Pulmonary artery endothelial cell (primary cell): ENCODE measurements at places on chromosomes 3 and 15. TPM values are rescaled to one million over a fixed set of nuclear protein-coding genes. Genes with fewer than 3 reads are reported as not detected.

DNA sequence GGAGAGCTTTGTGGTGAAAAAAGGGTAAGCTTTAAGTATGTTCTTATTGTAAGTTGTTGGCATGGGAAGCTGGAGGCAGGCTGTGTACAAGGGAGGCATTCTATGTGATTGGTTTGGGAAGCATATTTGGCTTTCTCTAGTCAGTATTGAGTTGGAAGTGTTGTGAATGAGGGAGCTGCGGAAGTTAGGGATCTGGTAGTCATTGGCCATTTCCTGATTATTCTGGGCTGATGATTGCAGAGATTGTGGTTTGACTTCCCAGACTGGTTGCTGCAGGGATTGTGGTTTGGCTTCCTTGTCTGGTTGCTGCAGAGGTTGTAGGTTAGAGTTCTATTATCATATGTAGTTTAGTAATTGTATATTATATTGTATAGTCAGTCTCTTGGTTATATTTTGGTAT lies 21.0 kb downstream of the STXBP5L start:
- no peak for DNase-seq

Gene MAGI1
- 24.5 and 28.1 TPM in 2 replicates for total RNA-seq

GRCh38 chr15:63371297-63371918 lies 10.2 kb downstream of the CA12 start:
- DNase-seq = no peak

DNA sequence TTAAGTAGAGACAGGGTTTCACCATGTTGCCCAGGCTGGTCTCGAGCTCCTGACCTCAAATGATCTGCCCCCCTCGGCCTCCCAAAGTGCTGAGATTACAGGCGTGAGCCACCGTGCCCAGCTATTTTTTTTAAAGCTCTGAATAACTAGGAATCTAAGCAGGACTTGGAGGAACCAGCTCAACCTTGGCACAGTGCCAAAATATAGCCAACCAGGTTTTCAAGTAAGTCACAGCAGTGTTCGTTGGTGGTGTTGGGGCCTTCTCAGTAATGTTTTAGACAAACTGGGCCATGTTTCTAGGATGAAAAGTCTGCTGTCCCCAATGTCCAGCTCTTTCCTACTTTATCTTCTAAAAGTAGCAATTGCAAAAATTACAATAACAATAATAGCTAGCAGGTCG lies 6.4 kb upstream of the ADAM10 start:
- no peak for DNase-seq

DNA sequence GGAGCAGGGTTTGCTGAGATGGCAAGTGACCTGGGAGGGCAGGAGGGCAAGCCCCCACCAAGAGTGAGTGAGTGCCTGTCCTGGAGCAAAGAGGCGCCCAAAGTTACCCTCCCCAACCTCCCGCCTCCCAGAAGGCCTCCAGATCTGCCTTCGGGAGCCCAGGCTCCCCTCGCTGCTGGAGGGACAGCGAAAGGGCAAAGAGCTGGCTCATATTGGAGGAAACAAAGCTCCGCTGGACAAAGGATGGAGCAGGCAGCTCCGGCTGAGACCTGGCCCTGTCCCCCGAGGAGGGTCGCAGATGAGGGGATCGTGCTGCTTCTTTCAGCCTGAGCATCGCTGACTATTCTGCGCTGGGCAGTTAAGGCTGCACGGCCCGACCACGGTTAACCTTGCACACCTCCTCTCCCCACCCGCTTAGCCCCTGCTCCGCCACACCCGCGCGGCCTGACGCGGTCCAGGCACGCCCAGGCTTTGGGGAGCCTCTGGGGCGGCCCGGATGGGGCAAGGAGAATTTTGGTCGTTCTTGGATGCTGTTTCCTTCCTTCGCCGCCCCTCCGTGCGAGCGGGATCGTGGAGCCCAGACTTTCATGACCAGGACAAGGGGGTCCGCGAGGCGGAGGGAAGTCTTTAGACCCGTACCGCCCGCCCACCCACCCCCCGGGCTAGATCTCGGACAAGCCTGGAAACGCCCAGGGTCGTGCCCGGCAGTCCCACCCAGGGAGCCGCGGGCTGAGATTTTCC lies 651 bp downstream of the PLCD1 start:
- no peak for DNase-seq

DNA sequence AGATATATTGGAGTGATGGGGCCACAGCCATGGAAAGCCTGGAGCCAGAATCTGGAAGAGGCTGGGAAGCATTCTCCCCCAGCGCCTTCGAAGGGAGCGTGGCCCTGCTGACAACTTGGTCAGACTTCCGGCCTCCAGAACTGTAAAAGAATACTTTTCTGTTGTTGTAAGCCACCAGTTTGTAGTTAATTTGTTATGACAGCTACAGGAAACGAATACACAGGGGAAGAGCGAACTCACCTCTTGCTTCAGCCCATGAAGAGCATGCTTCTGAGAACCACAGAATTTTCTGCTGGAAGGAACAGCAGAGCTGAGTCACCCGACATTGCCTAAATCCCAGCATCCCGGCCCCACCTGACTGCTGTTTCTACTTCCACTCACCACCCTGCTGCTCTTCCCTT lies 501.7 kb downstream of the SHQ1 start:
- DNase-seq = peak; percentile 13

GRCh38 chr3:30112902-30113484 lies 493.4 kb upstream of the TGFBR2 start:
- DNase-seq = peak; percentile 11

Gene TF
- total RNA-seq = 0.07 and 0.18 TPM in 2 replicates

- DNase-seq = no peak
Observed at GRCh38 chr3:186955898-186956696, 25.8 kb downstream of the ST6GAL1 start.

DNA sequence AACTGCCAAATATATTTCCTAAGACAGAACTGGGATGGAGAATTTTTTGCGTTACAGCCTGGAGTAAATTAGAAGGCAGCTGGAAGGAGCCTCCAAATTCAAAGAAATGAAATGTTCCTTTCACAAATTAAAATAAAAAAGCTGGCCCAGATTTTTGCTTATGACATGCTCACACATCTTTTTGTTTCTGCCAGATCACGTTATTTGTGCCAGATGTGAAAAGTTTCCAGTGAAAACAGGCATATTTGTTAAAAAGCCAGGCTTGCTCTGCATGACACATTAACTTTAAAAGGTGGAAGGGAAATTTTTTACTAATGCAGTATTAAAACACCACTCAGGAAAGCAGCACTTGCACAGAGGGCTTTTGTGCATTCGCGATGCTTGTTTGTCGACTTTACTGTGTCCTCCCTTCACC lies 23.3 kb upstream of the ACKR4 start:
- no peak for DNase-seq

GRCh38 chr15:40232625-40233070 lies 6.2 kb upstream of the PAK6 start:
- DNase-seq = no peak
